Right renal pelvis (tissue), 4 donors: ENCODE measurements at places on chromosomes 13 and 19.

DNA sequence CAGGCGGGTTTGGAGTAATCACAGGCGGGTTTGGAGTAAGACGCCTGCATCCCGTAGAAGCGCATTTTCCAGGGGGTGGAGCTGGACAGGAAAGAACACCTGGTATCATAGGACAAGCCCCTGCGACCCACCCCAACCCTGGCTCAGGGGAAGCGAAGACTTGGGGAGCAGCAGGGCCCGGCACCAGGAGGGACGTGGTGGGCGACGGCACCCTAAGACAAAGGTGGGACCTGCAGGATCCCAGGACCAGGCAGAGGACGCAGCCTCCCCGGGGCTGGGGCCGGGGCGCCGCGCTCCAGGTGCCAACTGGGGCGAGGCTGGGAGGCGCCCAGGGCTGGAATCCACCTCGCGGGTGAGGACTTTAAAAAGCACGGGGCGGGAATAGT is 520 bp downstream of the ZNF600 start:
- DNase-seq = no peak

GRCh38 chr19:13762635-13763235 is 1.6 kb upstream of the MRI1 start:
- DNase-seq = no peak

DNA sequence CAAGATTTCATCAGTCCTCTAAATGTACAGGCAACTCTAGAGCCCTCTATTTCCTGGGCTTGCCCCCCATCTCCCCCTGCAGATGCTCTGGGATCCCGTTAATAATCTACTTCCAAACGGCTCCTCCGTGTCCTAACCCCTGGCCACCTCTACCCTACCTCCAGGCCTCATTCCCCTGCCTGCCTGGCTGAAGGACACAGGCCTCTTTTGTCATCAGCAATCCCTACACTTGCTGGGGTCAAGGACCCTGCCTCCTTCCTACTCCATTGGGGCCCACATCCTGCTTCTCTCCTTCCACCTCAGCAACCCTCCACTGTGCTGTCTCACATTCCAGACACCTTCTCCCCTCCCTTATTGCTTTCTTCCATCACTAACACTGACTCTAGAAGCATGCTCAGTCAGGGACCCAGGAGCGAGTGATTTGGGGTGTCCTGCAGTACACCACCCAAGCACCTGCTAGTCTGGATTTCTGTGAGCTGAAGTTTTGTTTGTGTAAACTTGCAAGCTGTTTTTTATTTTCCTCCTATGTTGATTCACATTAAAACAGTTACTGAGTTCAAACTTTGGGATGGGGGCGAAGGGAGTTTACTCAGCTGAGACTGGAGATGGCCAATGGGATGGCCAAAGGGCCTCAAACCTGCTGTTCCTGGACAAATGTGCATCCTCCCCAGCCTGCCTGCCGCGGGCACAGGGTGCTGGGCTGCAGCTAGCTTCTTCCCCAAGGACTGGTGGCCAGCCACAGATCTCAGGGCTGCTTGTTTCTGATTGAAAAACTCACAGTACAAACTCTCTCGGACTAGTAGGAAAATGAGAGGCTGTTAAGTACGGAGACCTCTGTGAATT is 314.7 kb downstream of the FOXO1 start:
- no peak for DNase-seq

- no peak for DNase-seq
Measured at GRCh38 chr19:38815059-38816001, 2.6 kb upstream of the LGALS4 start.

DNA sequence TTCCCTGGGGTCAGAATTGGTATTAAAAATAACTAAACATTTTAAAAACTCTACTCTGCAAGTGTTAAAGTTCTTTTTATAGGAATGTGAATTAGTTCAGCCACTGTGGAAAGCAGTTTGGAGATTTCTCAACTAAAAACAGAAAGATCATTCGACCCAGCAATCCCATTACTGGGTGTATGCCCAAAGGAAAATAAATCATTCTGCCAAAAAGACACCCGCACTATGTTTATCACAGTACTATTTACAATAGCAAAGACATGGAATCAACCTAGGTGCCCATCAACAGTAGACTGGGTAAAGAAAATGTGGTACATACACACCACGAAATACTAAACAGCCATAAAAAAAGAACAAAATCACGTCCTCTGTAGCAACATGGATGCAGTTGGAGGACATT is 657 bp upstream of the THSD1 start:
- DNase-seq = no peak

DNA sequence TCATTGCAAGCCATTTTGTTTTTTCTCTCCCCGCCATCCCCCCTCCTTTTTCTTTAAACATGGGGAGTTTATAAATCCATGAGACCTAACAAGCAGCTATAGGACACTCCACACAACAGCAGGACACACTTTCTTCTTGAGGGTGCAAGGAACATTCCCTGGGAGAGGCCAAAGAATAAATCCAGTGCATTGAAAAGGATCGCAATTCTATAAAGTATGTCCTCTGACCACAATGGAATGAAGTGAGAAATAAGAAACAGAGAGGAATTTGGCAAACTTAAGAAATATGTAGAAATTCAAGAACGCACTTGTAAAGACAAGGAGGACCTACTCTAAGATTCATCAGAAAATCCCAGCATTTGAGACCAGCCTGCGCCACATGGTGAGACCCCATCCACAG is 11.9 kb downstream of the KLF2 start:
- DNase-seq = no peak

DNA sequence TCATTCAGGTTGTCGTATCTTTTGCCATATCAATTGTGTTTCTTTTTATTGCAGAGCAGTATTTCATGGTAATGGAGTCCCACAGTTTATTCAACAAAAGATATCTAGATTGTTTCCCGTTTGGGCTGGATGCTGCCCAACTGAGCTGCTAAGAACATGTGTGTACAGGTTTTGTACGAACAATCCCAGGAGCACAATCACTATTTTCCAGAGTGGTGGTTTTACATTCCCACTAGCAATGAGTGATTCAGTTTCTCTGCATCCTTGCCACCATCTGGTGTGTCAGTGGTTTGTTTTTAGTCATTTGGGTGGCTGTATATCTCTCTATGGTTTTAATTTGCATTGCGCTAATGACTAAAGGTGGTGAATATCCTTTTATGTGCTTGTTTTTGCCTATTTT is 52.7 kb upstream of the ZDHHC20 start:
- no peak for DNase-seq

GRCh38 chr13:72932250-72932649 is 126.6 kb upstream of the KLF5 start:
- no peak for DNase-seq

DNA sequence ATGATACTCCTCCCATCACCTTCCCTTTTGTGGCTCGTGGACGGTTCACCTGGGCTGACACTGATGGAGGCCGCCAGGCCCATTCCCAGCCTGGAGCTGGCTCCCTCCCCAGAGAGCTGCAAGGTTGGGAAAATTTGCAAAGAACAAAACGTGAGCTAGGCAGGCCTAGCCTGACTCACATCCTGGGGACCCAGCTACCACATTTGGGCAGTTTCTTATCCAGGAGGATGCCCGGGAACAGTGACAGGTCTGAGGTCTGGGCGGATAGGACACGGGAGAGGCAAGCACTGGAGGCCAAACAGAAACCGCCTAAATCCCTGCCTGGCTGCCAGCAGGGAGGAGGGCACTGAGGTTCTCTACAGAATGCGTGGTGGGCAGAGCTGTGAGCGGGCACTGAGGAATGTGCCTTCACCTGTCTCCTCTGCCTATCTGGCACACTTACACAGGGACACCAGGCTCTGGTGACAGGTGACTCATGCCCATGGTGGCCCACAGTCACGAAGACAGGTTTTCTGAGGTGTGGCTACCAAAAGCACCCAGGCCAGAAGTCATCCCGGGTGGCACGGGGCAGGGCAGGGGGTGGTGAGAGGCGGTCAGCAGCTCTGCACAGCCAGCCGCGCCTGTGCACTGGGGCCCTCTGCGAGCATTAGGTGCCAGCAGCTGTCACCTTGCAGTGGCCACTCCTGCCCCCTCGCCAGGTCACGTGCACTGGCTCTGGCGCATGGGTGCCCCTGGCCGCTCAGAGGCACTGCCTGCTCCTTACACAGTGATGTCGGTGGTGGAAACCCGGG is 23.2 kb downstream of the SH3GL1 start:
- no peak for DNase-seq

GRCh38 chr13:50243931-50244330 is 228.7 kb downstream of the KCNRG start:
- no peak for DNase-seq

DNA sequence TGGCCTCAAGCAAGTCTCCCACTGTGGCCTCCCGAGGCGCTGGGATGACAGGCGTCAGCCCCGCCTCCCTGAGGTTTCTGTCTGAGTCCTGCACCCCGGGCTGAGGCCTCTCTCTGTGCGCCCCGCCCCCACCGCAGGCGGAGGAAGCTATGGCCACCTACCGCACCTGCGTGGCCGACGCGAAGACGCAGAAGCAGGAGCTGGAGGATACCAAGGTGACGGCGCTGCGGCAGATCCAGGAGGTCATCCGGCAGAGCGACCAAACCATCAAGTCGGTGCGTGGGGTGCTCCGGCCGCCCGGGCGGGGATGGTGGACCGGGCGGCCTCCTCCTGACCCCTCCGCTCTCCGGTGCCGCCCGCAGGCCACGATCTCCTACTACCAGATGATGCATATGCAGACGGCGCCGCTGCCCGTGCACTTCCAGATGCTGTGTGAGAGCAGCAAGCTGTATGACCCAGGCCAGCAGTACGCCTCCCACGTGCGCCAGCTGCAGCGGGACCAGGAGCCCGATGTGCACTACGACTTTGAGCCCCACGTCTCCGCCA is 12.7 kb downstream of the ARHGAP45 start:
- DNase-seq = no peak

DNA sequence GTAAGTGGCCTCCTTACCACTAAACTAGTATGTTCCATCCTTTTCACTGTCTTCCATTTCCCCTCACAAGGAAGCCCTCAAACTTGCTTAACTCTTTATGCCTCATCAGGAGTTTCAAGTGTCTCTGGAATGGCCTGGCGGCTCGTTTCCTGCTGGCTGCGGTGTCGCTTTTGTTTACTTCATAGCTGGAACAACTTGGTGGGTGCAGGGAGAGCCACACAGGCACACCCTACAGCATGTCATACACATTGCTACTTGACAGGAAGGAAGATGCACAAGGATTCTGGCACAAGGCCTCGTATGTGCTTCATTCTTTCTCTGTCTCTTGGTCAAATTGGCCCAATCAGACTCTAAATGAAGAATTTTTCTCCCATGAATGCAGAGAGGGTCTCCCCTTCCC is 488.3 kb downstream of the FOXO1 start:
- no peak for DNase-seq

- no peak for DNase-seq
Measured at GRCh38 chr13:74794147-74794546, 659.9 kb upstream of the KLF12 start.

GRCh38 chr19:11694533-11695439 is 44.0 kb downstream of the ZNF823 start:
- peak; percentile 94 for DNase-seq

- no peak for DNase-seq
Measured at GRCh38 chr19:37953918-37954303, 46.9 kb downstream of the SIPA1L3 start.

DNA sequence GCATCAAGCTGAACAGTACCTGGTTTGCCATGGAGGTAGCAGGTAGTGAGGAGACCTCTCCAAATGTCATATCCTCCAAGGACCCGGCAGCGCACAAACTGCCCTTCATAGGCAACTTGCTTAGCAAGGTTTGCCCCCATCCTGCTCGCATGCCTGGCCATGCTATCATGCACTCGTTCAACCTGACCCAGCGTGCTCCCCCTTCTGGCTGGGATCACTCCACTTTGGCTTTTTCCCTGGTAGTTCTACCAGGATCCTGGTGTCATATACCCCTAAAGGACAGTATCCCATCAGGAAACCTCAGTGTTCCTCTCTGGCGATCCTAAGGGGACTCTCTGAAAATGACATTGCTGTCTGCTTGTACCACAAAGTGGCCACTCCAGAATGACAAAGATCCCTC is 38.6 kb upstream of the ZNF30 start:
- no peak for DNase-seq

- no peak for DNase-seq
Measured at GRCh38 chr19:57850553-57851017, 926 bp downstream of the ZNF587 start.

GRCh38 chr19:14554382-14554812 is 17.5 kb downstream of the NDUFB7 start:
- no peak for DNase-seq

GRCh38 chr13:90640976-90641375 is 706.5 kb upstream of the MIR17HG start:
- no peak for DNase-seq

- no peak for DNase-seq
Measured at GRCh38 chr13:28336193-28336657, 158.7 kb downstream of the FLT1 start.

DNA sequence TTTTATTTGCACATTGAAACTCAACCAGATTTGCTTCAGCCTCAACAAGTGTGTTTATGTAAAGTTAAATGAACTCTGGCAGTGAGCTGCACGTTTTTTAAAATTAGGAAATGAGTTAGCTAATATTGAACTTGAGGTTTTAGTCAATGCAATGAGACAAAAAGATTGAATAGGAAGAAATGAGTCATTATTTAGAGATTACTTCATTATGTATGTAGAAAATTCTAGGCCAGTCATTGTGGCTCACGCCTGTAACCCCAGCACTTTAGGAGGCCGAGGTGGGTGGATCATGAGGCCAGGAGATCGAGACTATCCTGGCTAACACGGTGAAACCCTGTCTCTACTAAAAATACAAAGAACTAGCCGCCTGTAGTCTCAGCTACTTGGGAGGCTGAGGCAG is 22.8 kb upstream of the CD70 start:
- DNase-seq = no peak

GRCh38 chr13:114299604-114300305 is 14.5 kb upstream of the CHAMP1 start:
- no peak for DNase-seq

- DNase-seq = no peak
Measured at GRCh38 chr19:54297759-54298305, 15.1 kb downstream of the LILRA5 start.

GRCh38 chr19:5718037-5718578 is 1.8 kb downstream of the LONP1 start:
- DNase-seq = no peak

GRCh38 chr19:37932985-37933936 is 26.3 kb downstream of the SIPA1L3 start:
- no peak for DNase-seq

DNA sequence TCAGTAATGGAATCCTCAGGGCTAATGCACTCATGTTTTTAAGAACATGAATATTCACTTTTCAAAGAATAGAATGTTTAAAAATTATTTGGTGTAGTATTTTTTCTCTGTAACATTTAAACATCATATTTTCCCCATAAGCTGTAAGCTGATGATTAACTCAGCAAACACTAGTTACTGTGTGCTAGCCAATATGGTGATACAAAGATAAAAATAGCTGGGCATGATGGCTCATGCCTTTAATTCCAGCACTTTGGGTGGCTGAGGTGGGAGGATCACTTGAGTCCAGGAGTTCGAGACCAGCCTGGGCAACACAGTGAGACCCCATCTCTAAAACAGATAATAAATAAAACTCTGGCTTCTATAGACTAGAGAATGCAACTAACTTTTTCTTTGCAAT is 13.2 kb downstream of the RNF17 start:
- DNase-seq = no peak

GRCh38 chr13:112696869-112697465 is 7.1 kb downstream of the ATP11A start:
- DNase-seq = no peak

GRCh38 chr13:89695343-89696257 is 1651.9 kb upstream of the MIR17HG start:
- peak; percentile 34 for DNase-seq
